ENCODE measurements at places on chromosomes 11 and 22. TPM values are rescaled to one million over a fixed set of nuclear protein-coding genes. Genes with fewer than 3 reads are reported as not detected.

DNA sequence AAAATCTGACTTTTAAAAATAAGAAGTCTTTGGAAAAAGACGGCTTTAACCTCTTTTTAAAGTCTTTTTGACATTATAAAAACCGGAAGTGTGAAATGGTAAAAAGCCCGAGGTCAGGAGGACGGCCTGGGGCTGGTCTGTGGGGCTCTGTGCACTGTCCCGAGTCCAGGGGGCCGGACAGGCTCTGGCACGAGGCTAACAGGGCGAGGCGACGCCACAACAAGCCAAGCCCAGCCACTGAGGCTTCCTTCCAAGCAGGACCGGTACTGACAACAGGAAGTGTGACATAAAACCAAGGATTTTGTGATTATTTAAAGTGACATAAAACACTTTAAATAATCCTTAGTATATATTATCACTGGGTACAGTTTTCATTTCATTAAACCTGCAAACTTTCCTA, 39.2 kb downstream of the BRD1 start:
- no peaks in the 10 kb centered on the region for H3K27me3 ChIP-seq
- H3K27ac ChIP-seq = peak overlapping the region; percentile 0
- H3K36me3 ChIP-seq = no peaks in the 10 kb centered on the region
- peak; percentile 46 for DNase-seq
- H3K4me1 ChIP-seq = peaks cover 11% of the 10 kb centered on the region
- H3K4me3 ChIP-seq = no peak overlapping the region

GRCh38 chr22:20761536-20761935, 12.4 kb upstream of the SERPIND1 start:
- no peaks in the 10 kb centered on the region for H3K27me3 ChIP-seq
- H3K27ac ChIP-seq = no peak overlapping the region
- H3K4me1 ChIP-seq = no peaks in the 10 kb centered on the region
- DNase-seq = no peak
- no peak overlapping the region for H3K4me3 ChIP-seq
- H3K36me3 ChIP-seq = no peaks in the 10 kb centered on the region

- no peaks in the 10 kb centered on the region for H3K36me3 ChIP-seq
- H3K27ac ChIP-seq = no peak overlapping the region
Measured at GRCh38 chr11:46049325-46049897, 71.8 kb downstream of the PHF21A start.

DNA sequence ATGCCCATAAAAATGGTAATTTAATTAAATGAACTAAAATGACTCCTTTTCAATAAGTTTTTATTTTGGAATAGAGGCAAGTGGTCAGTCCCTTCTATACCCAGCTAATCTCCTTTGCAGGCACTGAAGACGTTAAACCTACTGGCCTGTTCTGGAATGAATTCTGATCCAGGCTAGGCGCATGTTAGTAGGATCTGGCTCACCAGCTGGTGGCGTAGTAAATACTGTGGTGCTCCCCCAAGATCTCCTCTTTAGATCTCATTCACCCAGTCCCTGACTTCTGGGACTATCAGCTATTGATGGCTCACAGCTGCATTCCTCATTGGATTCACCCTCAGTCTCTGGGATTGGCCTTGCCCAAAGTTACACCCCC, 173.7 kb upstream of the DDI1 start:
- no peak overlapping the region for H3K27ac ChIP-seq
- DNase-seq = no peak
- no peaks in the 10 kb centered on the region for H3K27me3 ChIP-seq
- H3K4me1 ChIP-seq = no peaks in the 10 kb centered on the region
- H3K4me3 ChIP-seq = no peak overlapping the region
- H3K36me3 ChIP-seq = no peaks in the 10 kb centered on the region

- H3K4me1 ChIP-seq = no peaks in the 10 kb centered on the region
- no peaks in the 10 kb centered on the region for H3K36me3 ChIP-seq
- H3K4me3 ChIP-seq = no peak overlapping the region
- peaks cover 59% of the 10 kb centered on the region for H3K27me3 ChIP-seq
- DNase-seq = no peak
Measured at GRCh38 chr11:44313761-44314489, 4.0 kb upstream of the ALX4 start.

DNA sequence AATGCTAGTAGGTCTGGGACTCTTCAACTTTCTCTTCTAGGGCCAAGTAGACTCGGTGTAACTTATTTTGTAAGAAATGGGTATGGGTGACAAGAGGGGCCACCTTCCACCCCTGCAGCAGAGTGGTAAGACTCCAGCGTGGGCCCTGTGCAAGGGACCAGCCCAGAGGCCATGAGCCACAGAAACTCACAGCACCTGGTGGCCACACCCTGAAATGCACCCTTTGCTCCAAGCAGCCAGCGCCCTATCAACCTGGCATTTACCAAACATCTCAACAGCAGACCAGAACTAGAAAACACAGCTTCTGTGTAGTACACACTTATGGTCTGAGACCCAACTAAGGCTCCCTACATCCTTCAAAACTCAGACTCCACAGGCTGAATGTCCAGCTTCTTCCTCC, 5.7 kb downstream of the CDCA5 start:
- no peaks in the 10 kb centered on the region for H3K27me3 ChIP-seq
- DNase-seq = no peak
- no peaks in the 10 kb centered on the region for H3K36me3 ChIP-seq
- H3K27ac ChIP-seq = no peak overlapping the region
- H3K4me3 ChIP-seq = no peak overlapping the region

DNA sequence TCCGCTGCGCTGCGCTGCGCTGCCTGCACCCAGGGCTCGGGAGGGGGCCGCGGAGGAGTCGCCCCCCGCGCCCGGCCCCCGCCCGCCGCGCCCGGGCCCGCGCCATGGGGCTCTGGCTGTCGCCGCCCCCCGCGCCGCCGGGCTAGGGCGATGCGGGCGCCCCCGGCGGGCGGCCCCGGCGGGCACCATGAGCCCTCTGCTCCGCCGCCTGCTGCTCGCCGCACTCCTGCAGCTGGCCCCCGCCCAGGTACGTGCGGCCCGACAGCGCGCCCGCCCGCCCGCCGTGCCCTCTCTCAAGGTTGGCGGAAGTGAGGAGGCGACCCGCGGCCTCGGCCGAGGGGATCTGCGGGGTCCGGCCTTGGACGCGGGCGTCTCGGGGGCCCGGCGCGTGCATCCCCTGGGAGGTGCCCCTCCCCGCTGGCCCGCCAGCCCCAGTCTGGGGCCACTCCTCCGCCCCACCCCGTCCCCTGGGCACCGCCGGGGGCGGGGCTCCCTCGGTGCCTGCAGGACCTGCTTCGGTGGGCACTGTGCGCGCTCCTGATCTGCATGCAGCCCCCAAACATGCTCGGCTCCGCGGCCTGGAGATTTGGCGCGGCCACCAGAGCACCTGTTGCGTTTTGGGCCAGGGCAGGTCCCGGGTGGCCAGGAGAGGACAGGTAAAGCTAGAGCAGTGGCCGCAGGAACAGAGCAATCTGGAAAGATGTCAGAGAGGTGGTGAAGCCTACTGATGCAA, 429 bp downstream of the VEGFB start:
- DNase-seq = no peak
- H3K27me3 ChIP-seq = no peaks in the 10 kb centered on the region
- peak overlapping the region; percentile 69 for H3K4me3 ChIP-seq
- no peaks in the 10 kb centered on the region for H3K36me3 ChIP-seq

DNA sequence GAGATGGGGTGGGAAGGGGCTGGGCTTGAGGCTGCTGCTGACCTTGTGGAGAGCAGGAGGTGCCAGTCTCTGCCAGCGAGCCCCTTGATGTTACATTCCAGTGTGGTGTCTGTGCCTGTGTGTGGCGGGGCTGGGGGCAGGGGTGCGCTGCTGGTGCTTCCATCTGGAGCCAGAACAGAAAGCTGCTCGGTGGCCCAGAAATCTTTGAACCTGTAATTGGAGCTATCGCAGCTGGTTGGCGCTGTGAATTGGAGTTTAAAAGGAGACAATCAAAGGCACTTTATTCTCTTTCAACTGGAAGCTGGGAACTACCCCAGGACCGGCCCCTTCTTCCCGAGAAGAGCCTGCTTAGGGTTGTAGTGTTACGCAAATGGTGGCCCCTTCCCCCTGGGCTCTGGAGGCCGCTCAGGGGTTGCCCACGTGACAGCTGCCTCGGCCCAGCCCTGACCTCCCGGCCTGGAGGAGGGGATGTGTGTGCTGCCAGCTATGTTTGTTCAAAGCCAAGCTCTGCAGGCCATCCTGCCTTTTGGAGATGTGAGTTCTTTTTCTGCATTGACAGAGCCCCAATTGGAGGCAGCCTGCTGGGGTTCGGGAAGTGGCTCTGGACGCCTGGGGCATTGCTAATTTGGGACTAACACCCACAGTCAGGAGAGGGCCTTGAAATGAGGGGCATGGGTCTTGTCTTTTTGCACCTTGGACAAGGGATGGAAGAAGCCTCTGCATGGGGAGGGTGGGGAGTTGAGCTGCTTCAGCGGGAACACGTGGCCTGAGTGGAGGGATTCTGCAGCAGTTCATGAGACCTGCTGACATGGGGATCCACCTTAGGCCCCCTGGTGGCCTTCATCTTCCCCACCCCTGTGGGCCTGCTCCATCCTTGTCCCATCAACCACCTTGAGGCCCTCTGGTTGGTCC, 14.0 kb upstream of the ARSA start:
- H3K4me3 ChIP-seq = no peak overlapping the region
- DNase-seq = no peak
- H3K4me1 ChIP-seq = no peaks in the 10 kb centered on the region
- H3K27me3 ChIP-seq = no peaks in the 10 kb centered on the region

DNA sequence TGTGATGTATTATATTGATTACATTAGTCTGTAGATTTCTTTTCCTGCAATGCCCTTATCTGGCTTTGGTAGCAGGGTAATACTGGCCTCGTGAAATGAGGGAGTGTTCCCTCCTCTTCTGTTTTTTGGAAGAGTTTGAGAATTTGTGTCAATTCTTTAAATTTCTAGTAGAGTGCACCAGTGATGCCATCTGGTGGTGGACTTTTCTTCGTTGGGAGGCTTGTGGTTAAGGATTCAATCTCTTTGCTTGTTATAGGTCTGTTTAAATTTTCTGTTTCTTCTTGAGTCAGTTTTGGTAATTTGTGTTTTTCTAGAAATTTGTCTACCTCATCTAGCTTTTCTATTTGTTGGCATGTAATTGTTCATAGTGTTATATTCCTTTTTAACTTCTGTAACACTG, 18.9 kb downstream of the SHANK3 start:
- no peaks in the 10 kb centered on the region for H3K27me3 ChIP-seq
- no peak for DNase-seq
- no peak overlapping the region for H3K4me3 ChIP-seq
- no peak overlapping the region for H3K27ac ChIP-seq
- no peaks in the 10 kb centered on the region for H3K36me3 ChIP-seq

GRCh38 chr11:121656328-121657090, 203.7 kb upstream of the SORL1-AS1 start:
- no peaks in the 10 kb centered on the region for H3K27me3 ChIP-seq
- no peak for DNase-seq
- no peak overlapping the region for H3K4me3 ChIP-seq

DNA sequence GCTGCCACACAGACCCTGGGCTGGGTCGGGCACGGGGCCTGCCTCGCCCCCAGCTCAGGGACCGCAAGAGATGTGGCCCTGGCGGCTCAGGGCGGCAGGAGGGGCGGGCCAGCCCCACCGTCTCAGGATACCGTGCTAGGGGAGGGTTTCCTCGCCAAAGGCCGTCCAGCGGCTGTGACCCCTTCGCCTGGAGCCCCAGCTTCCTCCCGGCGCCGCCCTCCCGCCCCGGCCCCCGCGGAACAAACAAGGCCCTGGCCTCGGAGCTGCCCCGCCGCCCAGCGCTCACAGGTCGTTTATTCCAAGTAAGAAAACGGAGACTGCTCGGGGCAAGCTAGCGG, 543 bp upstream of the AP2A2 start:
- H3K27ac ChIP-seq = peak overlapping the region; percentile 39
- no peaks in the 10 kb centered on the region for H3K4me1 ChIP-seq
- peak overlapping the region; percentile 98 for H3K4me3 ChIP-seq
- no peaks in the 10 kb centered on the region for H3K36me3 ChIP-seq

GRCh38 chr11:88359541-88359940, 22.0 kb upstream of the CTSC start:
- no peaks in the 10 kb centered on the region for H3K36me3 ChIP-seq
- no peak overlapping the region for H3K27ac ChIP-seq
- no peaks in the 10 kb centered on the region for H3K4me1 ChIP-seq
- no peaks in the 10 kb centered on the region for H3K27me3 ChIP-seq
- no peak for DNase-seq

DNA sequence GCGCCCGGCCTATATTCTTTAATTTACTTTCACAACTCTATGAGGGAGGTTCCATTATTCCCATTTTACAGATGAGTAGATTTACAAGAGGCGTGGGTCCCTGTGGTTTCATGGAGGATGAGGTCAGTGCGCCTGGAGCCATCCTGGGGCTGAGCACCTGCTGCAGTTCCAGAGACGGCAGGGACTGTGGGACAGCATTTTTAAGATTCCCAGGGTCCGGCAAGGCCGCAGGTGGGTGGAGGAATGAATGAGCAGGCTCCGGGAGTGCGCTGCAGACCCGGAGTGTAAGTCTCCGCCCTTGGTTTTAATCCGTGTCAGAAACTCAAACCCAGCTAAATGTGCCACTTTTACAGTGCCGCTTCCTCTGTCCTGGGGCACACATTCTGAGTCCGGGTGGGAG, 4.1 kb upstream of the CHRM1 start:
- no peak overlapping the region for H3K4me3 ChIP-seq
- H3K27ac ChIP-seq = no peak overlapping the region
- H3K36me3 ChIP-seq = no peaks in the 10 kb centered on the region
- H3K27me3 ChIP-seq = no peaks in the 10 kb centered on the region

GRCh38 chr11:898143-898511, 12.5 kb downstream of the CHID1 start:
- H3K36me3 ChIP-seq = peaks cover 19% of the 10 kb centered on the region
- H3K27ac ChIP-seq = no peak overlapping the region
- H3K4me1 ChIP-seq = no peaks in the 10 kb centered on the region
- no peaks in the 10 kb centered on the region for H3K27me3 ChIP-seq

GRCh38 chr22:27881421-27881820, 37.6 kb downstream of the PITPNB start:
- no peaks in the 10 kb centered on the region for H3K27me3 ChIP-seq
- H3K36me3 ChIP-seq = no peaks in the 10 kb centered on the region

GRCh38 chr11:60252213-60253108, 9.5 kb upstream of the MS4A4E start:
- H3K4me3 ChIP-seq = no peak overlapping the region
- H3K27me3 ChIP-seq = no peaks in the 10 kb centered on the region
- H3K36me3 ChIP-seq = no peaks in the 10 kb centered on the region
- no peak overlapping the region for H3K27ac ChIP-seq
- no peaks in the 10 kb centered on the region for H3K4me1 ChIP-seq

APOL4 gene
- 25.5 TPM for total RNA-seq

SLC16A8 gene
- total RNA-seq = 0.59 TPM

TRIM51 gene
- total RNA-seq = not detected

UBQLN3 gene
- 13.5 TPM for total RNA-seq

TMEM86A gene
- total RNA-seq = 3.2 TPM

APOA5 gene
- 0.87 TPM for total RNA-seq

OR52N4 gene
- total RNA-seq = not detected

NRIP3 gene
- 0.27 TPM for total RNA-seq

NARS2 gene
- total RNA-seq = 21.8 TPM

LMO2 gene
- 11.4 TPM for total RNA-seq

ZP1 gene
- total RNA-seq = 0.68 TPM

KLHL35 gene
- 28.4 TPM for total RNA-seq

SYT8 gene
- 1.7 TPM for total RNA-seq

CLDN25 gene
- total RNA-seq = not detected

MS4A3 gene
- total RNA-seq = not detected

GDPD5 gene
- 1.7 TPM for total RNA-seq

OR2AG1 gene
- total RNA-seq = not detected
